ENCODE measurements at places on chromosomes 16 and 17. TPM values are rescaled to one million over a fixed set of nuclear protein-coding genes. Genes with fewer than 3 reads are reported as not detected.

Gene TEX14
- total RNA-seq: 0.18 TPM

Gene CMTM2
- 0.68 TPM for total RNA-seq

Gene PRSS53
- total RNA-seq: 5.3 TPM

Gene CFAP97D1
- total RNA-seq: not detected

Gene XYLT2
- total RNA-seq: 26.0 TPM

Gene MRPS34
- total RNA-seq: 126 TPM

Gene FBXL16
- 5.9 TPM for total RNA-seq

Gene RBFOX1
- not detected for total RNA-seq

Gene MYO1C
- 18.5 TPM for total RNA-seq

Gene MYCBPAP
- 9.3 TPM for total RNA-seq

Gene NOMO2
- 97.8 TPM for total RNA-seq

Gene ABCA10
- total RNA-seq: 0.32 TPM

Gene SCRN2
- 24.1 TPM for total RNA-seq

Gene NEURL4
- total RNA-seq: 47.0 TPM

Gene CD300LB
- total RNA-seq: not detected

Gene SMIM36
- total RNA-seq: not detected

Gene ASGR1
- 1.3 TPM for total RNA-seq

Gene SCARF1
- total RNA-seq: 4.5 TPM

Gene CHTF8
- 132 TPM for total RNA-seq

All from activated CD8-positive, alpha-beta T cell treated with anti-CD3 and anti-CD28 coated beads, Interleukin-2, amount 10 ng/mL, durations not matched to agents 7 days and 5 days (primary cell).